ENCODE measurements at places on chromosomes 2 and 18.

DNA sequence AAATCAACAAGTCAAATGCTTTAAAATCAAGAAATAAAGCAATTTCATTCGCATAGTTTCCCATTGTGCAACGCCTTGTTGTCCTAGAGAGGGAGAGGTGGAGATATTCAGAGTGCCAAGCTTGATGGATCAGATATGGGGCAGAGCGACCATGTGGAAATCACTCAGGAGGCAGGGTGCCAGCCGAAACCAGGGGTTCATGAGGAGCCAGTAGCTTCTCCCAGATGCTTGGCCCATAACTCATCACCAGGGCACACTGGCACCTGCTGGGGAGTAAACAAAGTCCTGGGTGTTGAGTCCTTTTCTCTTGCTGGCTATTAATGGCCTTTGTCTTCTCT lies 53.0 kb upstream of the ASAP2 start:
- no peak for DNase-seq

DNA sequence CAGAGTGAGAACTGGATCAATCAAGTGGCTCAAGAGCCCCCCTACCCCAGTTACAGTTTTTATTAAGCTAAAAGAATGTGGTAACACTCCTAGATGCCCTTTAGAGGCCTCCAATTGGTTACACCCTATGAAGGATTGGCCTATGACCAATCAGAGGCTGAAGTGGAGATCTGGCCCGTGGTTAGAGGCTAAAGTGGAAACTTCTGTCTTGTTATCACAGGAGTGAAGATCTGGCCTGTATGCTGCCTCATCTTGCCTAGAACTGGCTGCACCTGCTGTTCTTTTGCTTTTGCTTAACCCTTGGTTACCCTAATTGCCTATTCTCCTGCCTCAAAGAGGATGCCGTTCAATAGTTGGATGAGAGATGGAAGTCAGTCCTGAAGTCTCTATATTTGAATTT lies 100.1 kb upstream of the MAP2 start:
- DNase-seq = no peak

DNA sequence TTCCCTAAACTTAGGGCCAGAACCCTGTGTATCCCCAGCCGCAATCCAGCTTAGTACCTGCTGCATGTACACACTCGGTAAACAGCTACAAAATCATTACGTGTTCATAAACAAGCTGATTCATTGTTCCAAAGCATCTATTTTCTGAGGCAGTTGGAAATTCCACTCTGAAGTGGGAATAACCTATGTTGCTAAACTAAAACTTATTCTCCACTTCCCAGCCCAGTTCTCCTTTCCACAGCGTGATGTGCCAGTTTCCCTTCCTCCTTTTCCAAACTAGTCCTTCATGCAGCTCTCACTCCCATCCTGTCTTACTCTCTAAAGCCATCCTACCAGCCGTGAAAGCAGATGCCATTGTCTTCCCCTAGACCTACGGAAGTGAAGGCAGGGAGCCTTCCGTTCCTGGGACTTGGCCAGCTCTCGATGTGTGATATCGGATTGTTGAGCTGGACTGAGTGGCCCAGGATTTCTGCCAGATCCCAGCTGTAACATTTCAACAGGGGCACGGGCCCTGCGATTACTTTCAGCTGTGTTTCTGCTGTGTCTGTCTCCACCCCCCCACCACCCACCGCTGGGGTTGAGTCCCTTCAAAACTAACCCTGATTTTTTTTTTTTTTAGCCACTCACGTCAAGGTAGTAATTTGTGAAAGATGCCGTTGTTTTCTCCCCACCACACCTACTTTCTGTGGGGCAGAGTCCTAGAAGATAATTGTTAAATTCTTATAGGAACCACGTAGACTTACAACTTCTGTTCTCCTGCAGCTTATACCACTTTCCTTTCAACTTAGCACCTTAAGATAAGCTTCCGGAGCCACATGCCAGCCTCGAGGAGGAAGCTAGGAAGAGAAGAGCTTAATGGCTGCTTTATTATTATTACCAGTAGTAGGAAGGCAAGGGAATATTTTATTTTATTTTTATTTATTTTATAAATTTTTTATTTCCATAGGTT lies 100.9 kb downstream of the CRIM1 start:
- DNase-seq = no peak

GRCh38 chr2:18721038-18721922 lies 131.9 kb upstream of the NT5C1B start:
- no peak for DNase-seq

DNA sequence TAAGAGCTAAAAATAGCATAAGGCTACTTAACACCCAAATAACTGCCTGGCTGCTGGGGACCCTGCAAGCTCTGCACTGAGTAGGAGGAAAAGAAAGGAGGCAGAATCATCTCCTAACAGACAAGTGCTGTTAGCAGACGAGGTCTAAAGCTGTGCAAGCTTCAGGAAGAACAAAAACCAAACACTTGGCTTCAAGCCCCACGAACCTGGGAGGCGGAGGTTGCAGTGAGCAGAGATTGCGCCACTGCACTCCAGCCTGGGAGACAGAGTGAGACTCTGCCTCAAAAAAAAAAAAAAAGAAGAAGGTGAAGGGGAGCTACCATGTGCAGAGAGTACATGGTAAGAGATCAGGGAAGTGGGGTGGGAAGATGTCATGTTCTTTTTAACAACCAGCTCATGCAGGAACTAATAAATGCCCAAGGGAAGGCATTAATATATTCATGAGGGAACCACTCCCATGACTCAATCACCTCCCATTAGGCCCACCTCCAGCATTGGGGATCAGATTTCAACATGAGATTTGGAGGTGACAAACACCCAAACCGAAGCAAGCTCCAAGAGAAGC lies 28.8 kb upstream of the INO80C start:
- peak; percentile 44 for DNase-seq

- DNase-seq = no peak
Observed at GRCh38 chr2:222878877-222879603, 18.2 kb downstream of the ACSL3 start.

- peak; percentile 7 for DNase-seq
Observed at GRCh38 chr2:179336782-179337534, 72.3 kb upstream of the SESTD1 start.

DNA sequence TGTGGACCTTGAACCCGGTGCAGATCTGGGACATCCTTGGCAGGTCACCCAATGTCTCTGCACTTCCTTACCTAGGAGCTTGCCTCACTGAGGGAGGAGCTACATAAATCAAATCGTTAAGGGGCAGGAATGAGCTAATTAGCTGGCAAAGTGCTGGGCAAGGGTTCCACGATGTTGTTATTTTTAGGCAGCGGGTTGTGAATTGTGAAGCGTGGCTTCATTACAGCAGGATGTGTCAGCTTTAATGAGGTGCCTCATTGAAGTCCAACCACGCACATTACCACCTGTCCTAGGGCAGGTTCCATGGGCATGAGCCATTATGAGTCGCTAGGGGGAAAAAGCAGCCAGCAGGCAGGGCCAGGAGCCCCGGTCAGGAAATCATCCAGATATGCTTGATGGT lies 127.0 kb upstream of the AGAP1 start:
- no peak for DNase-seq

DNA sequence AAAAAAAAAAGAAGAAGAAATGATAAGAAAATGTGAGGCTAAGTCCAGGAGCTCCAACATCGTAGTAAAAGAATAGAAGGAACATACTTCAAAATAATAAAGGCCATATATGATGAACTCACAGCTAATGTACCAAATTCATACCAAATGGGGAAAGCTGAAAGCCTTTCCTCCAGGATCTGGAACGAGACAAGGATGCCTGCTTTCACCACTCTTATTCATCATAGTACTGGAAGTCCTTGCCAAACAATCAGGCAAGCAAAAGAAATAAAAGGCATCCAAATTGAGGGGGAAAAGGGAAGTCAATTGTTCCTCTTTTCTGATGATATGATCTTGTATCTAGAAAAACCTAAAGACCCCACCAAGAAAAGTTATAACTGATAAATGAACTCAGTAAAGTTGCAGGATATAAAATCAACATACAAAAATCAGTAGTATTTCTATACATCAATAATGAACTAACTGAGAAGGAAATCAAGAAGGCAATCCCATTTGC lies 170.6 kb downstream of the METTL4 start:
- DNase-seq = no peak

DNA sequence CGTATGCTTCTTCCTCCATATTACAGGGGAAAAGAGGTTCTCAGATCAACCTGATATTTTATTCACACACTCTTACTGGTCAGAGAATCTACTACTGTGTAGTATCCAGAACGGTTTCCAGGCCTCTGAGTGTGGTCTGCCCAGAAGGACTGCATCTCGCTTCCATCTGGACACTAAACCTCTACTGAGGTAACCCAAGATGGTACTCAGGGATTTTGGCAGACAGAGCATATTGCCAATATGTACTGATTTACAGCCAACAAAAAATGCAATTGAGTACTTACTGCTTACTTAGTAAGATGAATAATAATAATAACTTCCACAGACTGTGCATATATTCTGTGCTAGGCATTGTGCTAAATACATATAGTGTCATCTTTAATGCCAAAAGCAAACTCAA lies 55.8 kb downstream of the CYRIA start:
- no peak for DNase-seq

GRCh38 chr2:174635776-174636404 lies 38.3 kb upstream of the WIPF1 start:
- DNase-seq = no peak

DNA sequence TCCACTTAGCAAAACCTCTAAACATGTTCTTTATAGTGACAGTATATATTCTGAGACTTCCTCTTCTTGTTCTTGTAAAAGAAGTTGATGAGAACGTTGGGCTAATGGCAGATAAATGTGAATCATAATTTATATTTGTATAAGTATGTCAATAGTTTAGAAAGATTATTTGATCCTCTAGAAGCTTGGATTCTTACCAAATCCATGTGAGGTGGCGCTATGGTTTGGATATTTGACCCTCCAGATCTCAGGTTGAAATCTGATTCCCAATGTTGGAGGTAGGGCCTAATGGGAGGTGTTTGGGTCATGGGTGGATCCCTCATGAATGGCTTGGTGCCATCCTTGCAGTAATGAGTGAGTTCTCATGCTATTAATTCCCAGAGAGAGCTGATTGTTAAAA lies 29.8 kb upstream of the SCN1A start:
- no peak for DNase-seq

- no peak for DNase-seq
Observed at GRCh38 chr2:222598611-222599010, 57.3 kb downstream of the FARSB start.

DNA sequence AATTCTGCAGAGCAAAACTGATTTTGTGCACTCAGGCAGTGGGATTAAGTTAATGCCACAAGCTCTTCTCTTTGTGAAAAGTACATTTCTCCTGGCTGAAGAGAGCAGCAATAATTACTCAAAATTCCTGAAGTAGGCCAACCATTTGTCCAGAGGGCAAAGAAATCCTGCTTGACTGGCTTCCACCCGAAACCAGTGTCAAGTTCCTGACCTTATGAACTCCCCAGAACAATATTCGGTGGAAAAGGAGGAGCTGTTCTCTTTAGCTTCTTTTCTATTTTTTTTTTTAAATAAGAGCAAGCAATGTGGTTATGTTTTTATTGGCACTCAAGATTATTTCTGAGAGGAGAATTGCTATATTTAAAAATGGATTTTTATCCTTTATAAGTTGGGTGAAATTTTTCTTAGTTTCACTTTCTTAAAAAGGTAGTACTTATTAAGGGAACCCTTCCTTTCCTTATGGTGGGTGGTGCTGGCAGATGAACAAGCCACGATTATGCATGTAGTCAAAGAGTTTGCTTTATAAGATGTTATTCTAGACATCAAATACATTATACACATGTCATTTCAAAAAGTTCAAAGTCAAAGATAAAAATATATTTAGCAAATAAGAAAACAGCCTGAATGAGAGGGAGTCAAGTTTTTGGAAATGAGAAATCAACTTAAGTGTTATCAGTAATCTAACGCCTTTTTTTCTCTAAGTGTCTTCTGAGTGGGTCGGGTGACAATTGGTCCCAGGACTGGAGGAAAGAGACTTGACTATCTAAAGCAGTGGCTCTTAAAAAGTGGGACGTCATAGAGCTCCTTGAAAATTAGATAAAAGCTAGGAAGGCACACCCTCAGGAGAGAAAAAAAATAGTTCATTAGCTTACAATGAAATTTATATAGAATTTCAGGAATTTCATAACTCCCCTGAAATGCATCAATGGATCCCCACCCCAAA lies 194.5 kb downstream of the IKZF2 start:
- DNase-seq = no peak

DNA sequence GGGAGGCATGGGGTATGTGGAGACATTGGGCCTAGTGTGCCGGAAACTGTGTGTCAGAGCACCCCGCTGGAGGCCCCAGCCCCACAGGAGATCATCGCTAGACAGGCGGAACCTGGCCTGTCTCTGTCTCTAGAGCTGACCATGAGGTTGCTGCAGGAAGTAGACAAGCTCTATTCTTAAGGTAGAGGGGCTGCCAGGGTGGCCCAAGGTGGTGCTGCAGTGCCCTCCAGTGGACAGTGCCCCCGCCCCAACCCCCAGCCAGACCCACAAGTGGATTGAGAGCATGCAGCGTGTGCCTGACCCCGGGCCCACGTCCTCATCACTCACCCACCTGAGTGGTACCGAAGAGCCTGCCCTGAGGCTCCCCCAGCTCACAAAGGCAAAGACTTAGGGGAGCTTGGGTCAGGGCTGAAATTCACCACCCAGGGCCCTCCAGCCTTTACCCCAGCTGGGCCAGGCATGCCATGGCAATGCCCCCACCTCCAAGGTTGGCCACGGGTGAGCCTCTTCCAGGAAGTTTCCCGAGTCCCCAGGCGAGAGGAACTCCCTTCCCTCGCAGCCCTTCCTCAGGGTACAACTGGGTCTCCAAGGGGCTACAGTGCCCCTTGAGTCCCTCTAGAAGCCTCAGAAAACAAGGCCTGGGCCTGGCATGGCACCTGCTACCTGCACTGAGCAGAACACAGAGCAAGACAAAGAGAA lies 155.0 kb downstream of the TTC32 start:
- DNase-seq = peak; percentile 14

DNA sequence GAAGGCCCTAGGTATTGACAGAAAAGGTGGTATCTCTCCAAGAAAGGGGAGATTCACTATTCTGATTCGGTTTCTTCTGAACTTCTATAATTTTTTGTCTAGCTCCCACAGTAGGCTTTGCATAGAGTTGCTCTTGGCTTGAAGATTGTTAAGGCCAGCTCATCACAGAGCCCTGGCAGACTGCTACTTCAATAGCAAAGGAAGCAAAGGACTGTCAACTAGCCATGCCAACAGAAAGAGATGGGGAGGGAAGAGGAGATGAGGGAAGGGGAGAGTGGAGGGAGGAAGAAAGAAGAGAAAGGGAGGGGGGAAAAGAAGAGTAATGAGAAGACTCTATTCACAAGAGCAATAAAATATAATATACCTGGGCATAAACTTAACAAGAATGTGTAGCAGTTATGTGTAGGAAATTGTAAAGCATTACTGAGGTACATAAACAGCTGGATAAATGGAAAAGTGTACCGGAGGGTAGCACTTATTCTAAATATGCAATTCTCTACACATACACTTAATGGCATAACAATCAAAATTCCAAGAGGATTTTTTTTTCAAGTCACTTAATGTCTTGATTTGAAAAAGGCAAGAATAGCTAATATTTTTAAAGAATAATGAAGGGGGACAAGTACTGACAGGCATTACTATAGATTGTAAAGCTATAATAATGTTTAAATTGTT lies 102.5 kb downstream of the LOXHD1 start:
- DNase-seq = no peak

GRCh38 chr2:154402213-154402612 lies 296.3 kb upstream of the KCNJ3 start:
- no peak for DNase-seq

- no peak for DNase-seq
Observed at GRCh38 chr2:194327196-194327888, 1329.7 kb upstream of the SLC39A10 start.
